Stimulated activated naive CD8-positive, alpha-beta T cell treated with anti-CD3 and anti-CD28 coated beads, Interleukin-15, Interleukin-2, amounts not matched to agents 100 U/mL and 50 U/mL, for 24 hours (primary cell): ENCODE measurements at places on chromosomes 5 and 9.
A peak's percentile ranks its signal among the peaks of the same experiment; 100 is the strongest.

GRCh38 chr9:107862881-107863280 is 373.3 kb upstream of the KLF4 start:
- no peak for DNase-seq

GRCh38 chr5:176366232-176366894 is 1.1 kb downstream of the ARL10 start:
- DNase-seq, result no peak

DNA sequence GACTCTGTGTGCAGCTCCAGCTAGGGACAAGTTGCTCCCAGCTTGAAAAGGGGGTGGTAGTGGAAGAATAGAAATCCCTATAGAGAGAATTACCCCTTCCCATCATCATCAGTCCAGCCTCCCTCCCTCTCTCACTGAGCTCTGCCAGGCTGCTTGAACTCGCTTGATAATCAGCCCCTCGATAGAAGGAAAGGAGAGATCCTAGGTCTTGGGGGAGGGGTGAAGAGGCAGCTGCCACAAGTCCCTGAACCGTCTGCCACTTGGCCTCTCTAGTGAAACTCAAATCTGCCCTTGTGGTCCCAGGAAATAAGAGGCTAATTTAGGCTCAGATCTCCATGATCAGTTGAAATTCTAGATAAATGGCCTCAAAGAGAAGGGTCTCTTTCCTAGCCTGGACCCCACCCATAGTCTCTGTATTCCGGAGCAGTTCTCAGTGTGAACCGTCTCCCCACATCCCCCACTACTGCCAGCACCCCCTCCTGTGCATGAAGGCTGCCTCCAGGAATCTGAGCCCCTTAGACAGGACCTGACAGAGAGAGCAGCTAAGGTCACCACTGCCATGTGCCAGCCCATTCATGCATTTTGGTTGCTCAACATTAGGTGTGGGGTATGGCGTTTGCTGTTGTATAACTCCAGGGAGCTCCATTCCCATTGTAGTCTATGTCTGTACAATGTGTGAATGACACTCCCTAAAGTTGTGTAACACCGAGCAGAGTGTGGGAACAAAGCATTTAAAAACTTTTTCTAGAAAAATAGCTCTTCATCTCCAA is 5.5 kb downstream of the DNAJB5 start:
- DNase-seq, result no peak

DNA sequence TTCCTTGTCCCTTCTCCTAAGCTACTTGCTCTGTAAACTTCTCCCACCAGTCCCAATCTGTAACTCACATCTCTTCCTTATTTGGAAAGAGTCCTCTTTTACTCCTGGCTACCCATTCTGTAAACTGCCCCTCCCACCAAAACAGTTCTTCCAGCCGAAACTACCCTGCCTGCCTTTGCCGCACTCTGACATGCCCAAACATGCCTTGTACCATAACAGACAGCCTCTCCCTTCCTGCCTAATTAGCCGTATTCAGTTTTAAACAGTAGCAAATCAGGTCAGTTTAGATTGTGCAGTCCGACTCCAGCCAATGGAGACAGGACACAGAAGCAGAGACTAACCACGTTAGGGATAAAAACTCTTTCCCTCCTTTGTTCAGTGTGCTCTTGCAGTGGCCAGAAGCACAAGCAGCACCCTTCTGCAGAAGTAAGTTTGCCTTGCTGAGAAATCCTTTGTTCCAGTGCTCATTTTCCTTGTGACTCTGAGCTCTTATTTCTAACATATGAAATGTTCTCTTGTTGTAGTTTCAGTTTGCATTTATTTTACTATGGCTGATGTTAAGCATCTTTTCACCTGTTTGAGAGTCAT is 5.4 kb upstream of the GLT6D1 start:
- DNase-seq, result no peak

DNA sequence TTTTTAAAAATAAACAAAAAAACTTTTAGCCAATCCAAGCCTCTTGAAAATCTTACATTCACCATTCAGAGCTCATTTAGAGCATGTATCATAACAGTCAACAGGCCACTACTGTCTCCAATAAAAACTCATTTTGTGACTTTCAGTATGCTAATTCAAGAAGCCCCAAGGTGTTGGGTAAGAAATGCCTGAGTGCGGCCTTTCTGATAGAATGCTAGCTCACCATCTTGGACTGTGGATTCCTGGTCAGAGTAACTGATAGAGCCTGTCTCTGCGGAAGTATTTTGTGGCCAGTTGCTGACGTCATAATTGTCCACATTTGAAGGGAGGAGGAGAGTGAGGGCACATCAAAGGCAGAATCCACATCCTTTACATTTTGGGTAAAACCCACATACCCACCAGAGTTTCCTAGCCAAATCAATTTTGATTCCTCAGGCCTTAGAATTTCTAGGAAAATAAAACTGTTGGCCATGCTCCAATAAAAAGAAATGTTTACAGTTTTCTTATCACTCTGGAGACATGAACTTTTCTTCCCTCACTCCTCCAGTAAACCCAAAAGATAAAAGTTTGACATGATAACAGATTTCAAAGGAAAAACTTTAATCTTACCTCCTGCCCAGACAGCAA is 41.1 kb upstream of the ERCC6L2 start:
- DNase-seq, result no peak

GRCh38 chr5:123223921-123224320 is 134.9 kb downstream of the PRDM6 start:
- DNase-seq, result no peak

GRCh38 chr9:91321691-91322090 is 40.0 kb downstream of the AUH start:
- no peak for DNase-seq

DNA sequence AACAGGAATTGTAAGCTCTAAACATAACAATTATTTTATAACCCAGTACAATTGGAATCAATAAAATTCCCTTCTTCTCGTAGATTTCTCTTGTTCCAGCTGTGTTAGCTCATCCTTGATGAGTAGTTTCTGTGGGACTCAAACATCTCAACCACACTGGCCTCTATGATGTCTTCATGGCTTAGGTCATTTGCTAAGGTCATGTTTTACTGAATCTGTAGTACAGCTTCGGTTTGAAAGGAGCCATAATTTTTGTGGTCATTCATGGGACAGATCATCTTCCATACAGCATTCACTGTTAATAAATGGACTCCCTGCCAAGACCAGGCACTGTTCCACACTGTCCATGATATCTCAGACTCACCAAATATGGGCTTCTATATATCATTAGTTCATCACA is 369.0 kb upstream of the RFX3 start:
- DNase-seq, result no peak

DNA sequence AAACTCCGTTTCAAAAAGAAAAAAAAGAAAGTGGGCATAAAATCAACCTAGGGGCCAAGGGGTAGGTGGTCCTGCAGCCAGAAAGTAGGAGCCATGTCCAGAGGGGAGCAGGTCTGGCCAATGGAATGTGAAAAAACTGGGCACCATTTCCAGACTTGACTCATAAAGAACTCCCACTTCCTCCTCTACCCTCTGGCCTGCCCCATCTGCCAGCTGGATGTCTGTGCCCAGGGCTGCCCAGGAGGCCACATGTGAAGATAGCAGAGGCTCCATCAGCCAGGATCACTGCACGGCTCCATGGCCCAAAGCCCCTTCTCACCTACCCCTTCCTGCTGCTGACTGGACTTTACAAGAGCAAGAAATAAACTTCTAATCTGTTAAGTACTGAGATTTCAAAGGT is 42.1 kb upstream of the EEIG1 start:
- DNase-seq, result no peak

GRCh38 chr9:19381656-19382055 is 1.6 kb upstream of the RPS6 start:
- DNase-seq, result no peak

DNA sequence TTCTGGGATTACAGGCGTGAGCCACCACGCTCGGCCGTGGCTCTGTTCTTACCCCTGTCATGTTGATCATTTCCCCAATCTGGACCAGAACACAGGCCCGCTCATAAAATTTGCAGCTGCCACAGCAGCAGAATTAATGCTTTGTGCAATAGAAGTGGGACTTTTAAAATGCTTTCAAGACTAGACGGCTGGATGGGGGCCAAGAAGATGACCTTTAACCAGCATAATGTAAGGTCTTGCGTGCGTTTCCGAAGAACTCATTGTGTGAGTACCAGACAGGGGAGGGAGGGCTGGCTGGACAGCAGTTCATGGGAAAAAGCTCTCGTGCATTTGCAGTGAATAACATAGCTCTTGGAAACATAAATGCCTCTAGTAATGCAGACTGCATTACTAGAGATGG is 3.5 kb upstream of the WDR38 start:
- no peak for DNase-seq

DNA sequence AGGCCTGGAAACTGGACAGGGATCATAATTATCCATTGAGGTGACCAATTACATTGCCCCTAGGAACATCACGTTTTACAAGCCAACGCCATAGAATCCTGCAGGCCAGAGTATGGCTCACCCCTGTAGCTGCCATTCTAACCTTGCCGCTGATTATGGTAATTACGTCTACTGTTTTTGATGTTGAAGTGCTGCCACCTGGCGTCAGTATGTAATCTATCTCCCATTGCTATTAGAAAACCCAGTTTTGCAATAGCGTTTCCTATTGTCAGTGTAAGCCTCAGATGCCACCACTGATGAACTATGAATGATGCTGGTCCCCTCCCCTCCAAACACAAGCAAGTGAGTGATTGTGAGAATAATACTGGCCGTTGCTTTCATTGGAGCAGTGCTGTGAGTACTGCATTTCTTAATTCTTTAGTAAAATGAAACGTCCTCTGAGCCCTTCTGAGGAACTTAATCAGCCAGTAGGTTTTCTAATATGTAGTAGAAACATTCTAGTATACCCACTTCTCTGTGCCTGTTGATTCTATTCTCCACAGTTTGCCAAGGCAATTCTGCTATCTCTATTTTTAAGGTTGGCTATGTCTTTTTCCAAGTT is 100.5 kb upstream of the NMUR2 start:
- peak; percentile 51 for DNase-seq

- DNase-seq, result no peak
Measured at GRCh38 chr9:99005651-99006050, 61.9 kb downstream of the COL15A1 start.

DNA sequence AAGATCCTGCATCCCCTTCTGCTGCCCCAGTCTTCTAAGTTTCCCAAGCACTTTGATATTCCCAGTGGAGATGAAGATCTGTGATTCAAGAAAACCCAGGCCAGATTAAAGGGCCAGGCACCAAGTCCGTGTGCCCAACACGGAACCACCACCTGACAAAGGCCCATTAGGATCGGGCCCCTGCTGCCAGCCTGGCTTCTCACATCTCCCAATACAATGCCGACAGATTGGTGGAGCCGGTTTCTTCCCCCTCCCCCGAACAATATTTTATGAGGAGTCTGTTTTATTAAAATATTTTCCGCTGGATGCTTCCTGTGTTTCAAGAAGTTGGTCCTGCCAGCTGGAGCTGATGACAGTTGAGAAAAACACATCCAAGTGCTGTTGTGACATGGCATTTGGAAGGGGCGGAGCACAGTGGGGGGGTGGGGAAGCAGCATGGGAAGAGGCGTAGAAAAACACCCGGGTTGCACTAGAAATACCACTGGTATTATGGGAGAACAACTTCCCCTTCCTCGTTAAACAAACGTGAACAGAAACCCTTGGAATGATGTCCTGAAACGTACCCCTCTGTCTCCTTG is 45.0 kb downstream of the CRB2 start:
- no peak for DNase-seq

DNA sequence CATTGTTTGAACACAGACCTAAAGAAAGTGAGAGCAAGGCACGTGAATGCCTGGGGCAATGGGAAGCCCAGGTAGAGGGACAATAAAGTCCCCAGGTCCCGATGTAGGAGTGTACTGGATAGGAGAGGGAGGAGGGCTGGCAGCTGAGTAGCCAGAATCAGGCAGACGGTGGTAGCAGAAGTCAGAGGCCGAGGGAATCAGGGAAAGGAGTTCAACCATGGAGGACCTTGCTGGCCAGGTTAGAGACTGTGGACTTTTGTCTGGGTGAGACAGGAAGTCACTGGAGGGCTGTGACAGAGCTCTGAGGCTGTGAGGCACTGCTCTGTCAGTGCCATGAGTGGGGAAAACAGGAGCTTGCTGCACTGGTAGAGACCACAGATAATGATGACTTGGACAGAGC is 248.2 kb downstream of the EFNA5 start:
- no peak for DNase-seq

DNA sequence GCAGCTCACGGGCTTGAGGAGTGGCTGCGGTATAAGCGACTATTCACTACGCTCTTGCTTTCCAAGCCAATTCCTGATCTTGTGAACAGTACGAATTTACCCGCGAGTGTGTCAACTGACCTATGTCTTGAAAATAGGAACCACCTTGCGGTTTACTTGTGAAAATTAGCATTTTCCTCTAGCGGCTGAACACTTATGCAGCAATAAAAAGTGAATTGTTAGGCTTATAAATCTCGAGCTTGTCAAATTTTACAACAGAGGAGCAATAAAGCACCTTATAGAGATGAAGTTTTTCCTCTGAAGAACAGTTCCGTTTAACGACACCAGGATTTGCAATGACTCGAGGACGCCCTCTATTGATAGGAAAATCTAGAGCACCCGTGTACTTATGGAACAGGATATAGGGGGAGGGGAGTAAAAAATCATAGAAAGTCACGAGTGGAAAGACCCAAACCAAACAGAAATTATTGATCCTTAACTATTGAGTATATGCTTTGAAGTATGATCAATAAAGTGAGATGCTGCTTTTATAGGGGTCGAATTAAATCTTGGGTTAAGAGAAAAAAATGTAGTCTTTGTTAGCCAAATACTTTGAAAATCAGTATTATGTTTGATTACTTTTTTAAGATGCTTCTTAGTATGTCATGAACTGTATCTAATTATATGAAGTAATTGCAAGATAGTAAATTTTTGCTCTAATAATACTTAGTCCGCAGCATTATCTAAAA is 1.9 kb upstream of the RGMB start:
- DNase-seq, result peak; percentile 55

DNA sequence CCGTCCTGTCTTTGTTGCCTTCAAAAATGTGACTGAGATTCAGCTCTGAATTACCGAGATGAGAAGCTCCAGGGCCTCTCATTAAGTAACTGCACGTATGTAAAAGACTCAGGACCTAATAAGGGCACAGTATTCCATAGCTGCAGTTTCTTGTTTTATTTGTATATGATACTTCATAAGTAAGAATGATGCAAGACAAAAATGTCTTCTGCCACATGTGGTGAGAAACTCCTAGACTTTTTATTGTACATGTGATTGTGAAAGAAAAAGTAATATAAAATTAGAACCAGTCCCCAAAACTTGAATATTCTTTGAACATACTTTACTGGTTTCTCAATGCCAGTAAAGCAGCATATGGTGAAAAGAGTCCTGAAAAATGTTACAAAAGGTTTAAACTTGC is 110.1 kb upstream of the OTULINL start:
- DNase-seq, result no peak

DNA sequence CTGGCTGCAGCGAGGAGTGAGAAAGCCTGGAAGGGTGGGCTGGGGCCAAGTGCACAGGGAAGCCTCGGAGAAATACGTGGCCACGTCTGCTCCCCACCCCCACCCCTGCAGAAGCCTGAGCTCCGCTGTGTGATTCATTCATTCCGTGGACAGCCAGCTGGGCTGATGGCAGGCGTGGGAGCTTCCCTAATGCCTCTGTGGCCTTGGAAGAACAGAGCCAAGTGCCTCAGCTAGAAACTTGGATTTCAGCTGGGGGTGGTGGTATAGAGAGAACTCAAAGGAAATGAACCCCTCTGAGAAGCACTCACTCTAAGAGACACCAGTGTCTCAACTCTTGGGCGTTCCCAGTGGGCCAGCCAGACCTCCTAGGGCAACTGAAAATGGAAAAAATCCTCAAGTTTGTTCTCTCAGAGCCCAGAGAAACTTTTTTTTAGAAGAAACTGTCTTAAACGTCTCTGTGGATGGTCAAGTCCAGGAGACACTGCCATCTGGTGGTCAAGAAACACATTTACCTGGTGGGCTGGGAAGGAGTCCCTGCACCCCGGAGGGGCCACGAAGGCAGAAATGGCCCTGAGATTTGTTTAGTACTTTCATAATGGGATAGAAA is 18.0 kb downstream of the ATOX1 start:
- peak; percentile 49 for DNase-seq
